ENCODE measurements at places on chromosomes 1 and 21.

- DNase-seq = no peak
Observed at GRCh38 chr21:32347977-32348376, 44.8 kb downstream of the URB1 start.

- DNase-seq = peak; percentile 79
Observed at GRCh38 chr1:27284425-27285273, 37.3 kb upstream of the TMEM222 start.

GRCh38 chr1:71603044-71603776 is 522.4 kb upstream of the ZRANB2 start:
- no peak for DNase-seq

DNA sequence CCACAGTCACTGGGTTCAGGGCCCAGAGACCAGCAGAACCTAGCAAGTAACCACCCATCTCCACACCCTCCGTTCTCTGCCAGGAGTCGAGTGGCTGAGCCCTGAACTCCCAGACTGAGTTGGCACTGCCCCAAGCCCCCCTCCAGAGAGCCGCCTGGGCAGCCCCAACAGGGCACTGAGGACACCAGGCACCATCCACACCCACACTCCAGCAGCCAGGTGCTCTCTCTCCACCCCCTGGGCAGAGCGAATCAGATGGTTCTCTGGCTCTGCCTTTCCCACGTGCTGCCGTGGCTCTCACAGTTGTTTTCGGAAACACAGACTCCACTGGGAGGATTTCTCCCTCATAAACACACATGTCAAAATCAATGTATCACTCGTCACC is 13.6 kb downstream of the WDR4 start:
- DNase-seq = no peak
